Stimulated activated CD4-positive, alpha-beta T cell treated with anti-CD3 and anti-CD28 coated beads, Interleukin-4, amount 100 ng/mL, for 4 hours (primary cell): ENCODE measurements at places on chromosomes 1 and 21.
A peak's percentile ranks its signal among the peaks of the same experiment; 100 is the strongest.

DNA sequence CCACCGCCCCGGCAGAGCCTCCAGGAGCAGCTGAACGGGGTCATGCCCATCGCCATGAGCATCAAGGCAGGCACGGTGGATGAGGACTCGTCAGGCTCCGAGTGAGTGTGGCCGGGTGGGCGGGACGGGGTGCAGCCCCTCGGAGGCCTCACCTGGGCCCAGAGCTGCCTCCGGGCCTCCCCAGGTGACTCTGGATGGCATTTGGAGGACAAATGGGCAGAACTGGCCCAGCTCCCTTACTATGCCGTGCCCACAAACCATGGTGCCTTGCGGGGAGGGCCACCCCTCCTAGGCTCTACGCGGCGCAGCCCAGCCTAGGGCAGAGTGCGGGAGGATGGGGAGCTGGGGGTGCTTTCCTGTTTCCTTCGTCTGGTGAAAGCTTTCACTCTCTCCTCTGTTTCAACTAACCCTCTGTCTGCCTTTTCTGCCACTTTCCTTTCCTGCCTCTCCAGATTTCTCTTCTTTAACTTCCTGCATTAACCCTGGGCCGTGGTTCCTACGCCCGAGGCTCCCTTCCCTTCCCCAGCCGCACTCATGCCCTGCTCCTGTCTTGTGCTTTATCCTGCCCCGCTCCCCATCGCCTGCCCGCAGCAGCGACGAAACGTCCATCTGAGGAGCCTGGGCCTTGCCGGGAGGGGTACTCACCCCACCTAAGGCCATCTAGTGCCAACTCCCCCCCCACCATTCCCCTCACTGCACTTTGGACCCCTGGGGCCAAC is 9.2 kb downstream of the PSRC1 start:
- no peak for DNase-seq

DNA sequence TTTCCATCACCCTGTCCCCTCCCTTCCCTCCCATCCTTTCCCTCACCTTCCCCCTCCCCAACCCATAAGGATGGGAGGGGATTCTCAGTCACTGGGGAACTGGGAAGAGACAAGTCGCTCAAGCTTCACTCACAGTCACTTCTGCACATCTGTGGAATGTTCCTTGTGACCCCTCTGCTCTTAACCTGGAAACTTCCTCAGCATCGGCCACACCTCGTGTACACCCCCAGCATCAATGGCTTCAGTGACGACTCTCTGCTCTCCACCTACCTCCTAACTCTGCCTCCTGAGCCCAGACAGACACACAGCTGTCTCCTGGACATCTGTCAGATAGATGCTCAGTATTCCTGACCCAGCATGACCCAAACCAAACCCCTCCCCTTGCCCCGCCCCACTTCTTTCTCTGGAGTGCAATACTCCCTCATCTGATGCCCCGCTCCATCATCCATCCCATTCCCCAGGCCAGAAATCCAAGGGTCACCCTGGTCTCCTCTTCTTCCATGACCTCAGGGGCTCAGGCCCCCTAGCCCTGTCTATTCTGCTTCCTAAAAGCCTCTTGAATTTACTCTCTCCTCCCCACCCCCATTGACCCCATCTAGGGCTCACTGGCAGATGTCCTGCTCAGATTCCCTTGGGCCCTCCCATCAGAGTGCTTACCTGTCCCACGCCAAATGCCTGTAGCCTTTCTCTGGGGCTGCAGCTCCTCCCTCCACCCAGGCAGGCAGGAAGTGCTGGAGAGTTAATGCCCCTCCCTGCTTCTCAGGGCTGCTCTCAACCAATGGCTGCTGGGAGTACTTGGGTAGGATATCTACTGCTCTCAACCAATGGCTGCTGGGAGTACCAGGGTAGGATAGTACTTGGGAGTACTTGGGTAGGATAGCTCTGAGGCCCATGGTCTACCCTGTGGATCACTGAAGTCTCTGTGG is 83.1 kb upstream of the CSF3R start:
- DNase-seq, result no peak

DNA sequence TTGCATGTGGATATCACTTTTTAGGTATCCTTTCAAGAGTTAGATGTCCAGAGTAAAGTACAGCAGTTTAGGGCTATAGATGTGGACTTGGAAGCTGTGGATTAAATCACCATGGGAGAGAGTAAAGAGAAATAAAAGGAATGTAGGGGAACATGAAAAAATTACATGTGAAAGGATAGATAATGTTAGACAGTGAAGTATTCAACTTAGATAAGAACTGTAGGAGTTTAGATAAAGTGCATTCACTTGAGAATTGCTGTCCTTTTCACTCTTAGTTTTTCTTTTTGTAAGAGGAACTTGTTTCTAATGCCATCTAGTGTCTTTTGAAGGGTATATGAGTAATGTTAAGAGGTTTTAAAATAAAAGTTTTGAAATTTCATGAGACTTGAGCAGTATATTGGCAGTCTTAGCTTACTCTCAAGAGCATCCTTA is 40.1 kb downstream of the MAST2 start:
- DNase-seq, result no peak

DNA sequence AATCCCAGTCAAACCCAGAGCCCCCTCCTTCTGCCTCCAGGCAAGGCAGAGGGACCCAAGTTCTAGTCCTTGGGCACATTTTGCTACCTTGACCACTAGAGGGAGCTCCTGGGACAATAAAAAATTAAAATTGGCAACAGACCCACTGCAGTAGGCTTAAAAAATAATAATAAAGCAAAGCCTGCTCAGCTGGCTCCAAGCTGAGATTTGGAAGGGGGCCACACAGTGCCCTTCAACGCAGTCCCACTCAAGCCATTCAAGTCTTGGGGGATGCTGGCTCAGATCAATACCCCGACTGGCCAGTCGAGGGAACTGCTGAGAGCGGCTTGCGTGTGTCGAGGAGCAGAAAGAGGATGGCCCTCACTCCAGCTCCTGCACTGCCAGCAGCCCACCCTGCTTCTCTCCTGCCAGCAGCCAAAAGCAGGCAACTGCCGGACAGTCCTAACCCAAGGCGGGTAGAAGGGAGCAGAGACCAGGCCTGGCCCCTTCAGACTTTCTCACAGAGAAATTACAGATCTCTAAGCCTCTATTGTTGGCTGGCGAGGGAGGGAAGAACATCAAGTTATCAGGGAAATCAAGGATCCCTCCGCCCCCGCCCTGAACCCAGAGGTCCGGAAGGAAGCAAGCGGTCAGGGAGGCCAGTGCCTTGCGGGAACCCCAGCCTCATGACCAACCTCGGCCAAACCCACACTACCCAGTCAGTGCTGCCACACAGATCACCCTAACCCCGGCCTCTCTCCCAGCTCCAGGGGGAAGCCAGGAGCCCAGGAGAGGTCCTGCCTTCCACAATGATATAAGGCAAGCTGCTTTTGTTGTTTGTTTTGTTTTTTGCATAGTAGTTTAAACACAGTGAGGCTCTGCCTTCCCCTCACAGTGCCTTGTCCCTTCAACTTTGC is 4.9 kb upstream of the ALDH4A1 start:
- DNase-seq, result peak; percentile 47

- no peak for DNase-seq
Observed at GRCh38 chr1:30111431-30111830, 612.0 kb downstream of the MATN1 start.

DNA sequence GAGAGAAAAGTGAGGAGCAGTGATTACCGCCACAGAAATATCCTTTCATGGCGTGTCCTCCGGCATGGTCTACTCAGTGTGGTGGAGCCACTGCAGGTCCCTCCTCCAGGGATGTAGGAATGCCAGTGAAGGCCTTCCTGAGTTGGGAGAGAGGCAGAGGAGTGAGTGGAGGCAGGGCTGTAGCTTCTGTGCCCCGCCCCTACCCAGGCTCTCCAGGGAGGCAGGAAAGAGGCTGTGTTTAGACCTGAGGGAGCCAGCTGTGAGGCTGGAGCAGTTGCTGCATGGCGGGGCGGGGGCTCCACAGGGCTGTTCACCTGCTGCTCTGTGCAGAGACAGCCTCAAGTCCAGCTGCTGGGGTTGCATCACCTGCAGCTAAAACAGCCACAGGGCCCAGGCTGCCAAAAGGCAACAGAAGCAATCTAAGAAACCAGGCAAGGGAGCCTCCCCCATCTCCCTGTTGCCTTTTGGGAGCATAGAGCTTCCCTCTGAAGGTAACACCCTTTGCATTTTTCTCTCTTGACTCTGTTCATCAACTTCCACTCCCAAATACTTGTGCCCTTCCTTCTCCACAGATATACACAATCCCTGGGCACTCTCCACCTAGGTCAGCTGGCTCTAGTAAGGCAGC is 801 bp upstream of the ANXA9 start:
- no peak for DNase-seq

DNA sequence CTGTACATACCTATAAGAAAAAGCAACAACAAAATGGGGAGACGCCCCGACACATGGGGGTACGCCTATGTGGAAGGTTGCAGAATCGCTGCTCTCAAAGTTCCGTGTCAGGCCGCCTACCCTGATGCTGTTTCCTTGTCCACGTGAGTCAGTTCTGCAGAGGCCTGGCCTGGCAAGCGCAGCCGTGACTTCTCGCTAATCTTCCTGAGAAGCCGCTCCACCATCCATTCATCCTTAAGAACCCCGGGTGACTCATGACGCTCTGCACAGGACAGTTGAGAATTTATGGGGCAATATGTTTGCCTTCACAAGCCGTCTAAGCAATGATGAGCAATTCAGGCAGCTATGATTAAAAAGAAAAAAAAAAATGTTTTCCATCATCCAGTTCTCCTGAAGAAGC is 122.3 kb upstream of the TMPRSS2 start:
- no peak for DNase-seq

DNA sequence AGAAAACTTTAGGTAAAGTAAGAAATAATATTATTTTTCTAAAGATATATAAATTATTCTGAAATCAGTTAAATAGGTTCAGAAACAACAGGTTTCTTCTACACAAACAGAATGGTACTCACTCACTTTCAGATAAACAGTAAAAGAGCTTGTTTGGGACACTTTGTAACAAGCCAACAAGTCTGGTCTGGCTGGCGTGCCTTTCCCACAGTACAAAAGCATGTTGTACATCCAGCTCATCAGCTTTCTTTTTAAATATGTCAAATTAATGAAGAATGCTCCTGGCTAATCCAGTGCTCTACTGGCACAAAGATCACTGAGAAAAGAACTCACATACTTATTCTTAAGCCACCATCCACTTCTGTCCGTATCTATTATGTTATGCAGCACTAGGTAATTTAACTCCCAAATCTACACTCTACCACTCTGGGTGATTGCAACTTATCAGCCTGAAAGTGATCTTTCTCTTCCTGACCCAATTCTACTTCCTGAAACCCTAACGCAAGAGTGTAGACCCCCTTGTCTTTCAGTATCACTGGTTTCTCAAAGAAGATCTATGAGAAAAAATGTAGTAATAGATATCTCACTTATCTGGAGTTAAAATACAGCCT is 32.6 kb downstream of the TRIT1 start:
- DNase-seq, result no peak

DNA sequence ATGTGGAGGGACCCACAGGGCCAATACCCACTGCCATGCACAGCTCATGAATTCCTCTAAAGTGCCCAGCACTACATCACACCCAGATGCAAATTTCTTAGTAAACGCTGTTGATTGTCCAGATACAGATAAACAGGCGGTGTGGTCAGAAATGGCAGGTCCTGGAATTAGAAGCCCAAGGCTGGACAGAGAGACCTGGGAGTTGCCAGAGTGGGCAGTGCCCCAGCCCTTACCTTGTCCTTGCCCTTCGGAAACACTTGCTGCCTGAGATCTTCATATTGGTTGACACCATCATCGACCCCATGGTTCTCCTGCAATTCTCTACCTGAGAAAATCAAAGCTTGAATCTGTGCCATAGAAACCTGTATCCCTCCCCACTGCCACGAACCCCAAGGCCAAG is 149.3 kb upstream of the ETV3 start:
- DNase-seq, result no peak

DNA sequence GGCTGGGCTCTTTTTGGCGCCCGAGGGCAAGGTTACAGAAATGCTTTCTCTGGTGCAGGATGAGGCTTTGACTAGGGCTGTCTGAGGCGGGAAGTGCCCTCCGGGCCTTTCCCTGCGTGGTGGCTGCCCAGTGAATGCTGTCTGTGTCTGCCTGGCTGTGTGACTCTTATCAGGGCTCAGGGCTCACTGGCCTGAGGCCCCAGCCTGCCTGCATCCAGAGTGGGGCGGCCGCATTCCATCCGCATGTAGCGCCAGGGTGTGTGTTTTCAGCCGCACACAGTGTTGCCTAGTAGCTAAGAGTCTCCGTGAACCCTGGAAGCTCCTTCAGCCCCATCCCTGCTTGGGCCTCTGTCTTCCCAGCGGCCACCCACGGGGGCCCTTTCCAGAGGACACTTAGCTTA is 59.1 kb downstream of the FAAP20 start:
- no peak for DNase-seq

DNA sequence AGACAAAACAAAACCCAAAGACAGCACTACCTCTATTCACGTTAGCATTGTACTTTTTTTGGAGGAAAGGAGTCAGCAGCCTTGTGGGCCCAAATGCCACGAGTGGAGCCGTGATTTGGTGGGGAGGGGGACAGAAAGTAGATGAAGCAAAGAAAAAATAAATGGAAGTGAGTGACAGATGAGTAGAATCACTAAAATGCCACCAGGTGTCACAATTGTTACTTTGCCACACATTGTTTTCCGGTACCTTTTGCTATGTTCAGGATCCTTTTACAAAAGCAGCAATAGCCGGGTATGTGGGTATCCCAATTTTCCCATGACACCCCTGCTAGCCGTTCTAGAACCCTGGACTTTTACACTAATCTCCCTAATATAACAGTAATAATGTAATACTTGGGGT is 85.0 kb upstream of the AK4 start:
- DNase-seq, result no peak

DNA sequence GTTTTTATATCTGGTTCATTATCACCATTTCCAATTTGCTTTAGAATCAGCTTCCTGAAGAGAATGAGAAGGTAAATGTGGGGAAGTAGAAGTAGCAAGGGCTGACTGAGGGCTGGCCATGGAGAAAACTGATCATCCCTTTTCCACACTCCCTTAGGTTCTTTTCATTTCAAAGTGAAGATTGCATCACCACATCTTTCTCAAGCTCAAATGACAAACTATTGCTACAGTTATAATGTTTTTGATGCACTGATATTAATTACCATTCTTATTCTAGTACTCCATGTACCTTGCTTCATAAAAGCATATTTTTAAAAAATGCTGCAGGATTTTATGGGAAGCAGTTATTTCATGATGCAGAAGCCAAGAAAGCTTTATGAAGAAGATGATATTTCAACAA is 7.9 kb upstream of the AK5 start:
- no peak for DNase-seq

DNA sequence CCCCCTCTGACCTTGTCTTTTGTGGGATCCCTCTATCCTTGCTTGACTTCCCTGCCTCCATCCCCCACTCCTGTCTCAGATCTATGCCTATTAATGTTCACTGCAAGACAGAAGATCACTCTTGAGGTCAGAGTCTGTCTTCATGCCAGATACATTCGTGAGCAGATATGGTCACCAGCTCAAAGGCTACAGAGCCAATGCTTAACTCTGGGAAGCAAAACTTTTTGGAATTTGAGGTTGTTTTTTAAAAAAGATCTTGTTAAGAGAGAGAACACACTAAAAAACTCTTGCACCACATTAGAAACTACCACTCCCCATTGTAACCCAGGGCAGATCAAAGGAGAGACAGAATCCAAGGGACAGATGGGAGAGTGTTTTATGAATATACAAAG is 17.1 kb upstream of the A3GALT2 start:
- no peak for DNase-seq

- DNase-seq, result peak; percentile 40
Observed at GRCh38 chr1:9494936-9495758, 44.1 kb upstream of the SLC25A33 start.

GRCh38 chr21:14866859-14867765 is 197.7 kb downstream of the NRIP1 start:
- DNase-seq, result no peak
